ENCODE measurements at places on chromosomes 12 and 14.

- DNase-seq: no peak
Observed at GRCh38 chr12:50239355-50239891, 43.9 kb downstream of the LIMA1 start.

DNA sequence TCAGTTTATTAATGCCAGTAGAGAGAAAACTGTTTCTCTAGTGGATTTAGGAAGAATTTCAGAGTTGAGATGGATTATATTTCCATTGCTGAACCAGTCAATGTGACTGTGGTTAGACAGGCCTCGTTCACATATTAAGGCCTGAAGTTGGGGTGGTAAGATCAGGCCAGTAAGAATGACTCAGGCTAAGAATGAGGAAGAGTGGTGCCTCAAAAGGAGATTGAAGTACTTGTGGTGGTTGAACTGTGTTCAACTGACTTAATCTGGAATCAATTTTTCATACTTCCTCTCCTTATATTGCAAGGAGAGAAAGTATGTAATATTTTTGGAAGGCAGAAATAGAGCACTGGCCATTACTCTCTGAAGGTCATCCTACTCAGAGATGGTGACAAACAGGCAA, 37.8 kb upstream of the ATF7IP start:
- DNase-seq: no peak

DNA sequence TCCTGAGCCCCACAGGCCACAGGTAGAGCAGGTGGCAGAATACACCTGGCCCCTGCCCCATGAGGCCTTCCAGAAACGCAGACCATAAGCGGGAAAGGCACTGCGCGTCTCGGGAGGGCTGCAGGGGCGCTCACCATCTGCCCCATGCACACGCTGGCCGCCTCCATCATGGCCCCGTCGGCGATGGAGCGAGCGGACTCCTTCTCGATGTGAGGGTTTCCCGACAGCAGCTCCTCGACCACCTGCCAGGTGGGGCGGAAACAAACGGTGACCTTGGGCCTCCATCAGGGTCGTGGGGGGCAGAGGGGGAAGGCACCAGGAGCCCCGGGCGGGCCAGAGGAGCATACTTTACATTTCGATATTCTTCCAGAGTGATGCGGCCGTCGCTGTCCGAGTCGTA, 52.8 kb downstream of the TESC start:
- DNase-seq: no peak

DNA sequence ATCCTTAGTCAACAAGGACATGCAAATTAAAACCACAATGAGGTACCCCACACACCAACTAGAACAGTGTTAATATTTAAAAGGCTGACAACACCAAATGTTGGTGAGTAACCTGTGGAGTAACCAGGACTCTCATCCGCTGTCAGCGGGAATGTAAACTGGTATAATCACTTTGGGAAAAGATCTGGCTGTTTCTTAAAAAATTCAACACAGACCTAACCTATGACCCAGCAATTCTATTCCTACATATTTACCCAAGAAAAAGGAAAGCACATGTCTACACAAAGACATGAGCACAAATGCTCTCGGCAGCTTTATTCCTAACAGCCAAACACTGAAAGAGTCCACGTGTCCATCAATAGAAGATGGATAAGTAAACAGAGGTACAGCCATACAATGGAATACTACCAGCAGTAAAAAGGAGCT, 26.6 kb downstream of the NRDE2 start:
- DNase-seq: no peak

DNA sequence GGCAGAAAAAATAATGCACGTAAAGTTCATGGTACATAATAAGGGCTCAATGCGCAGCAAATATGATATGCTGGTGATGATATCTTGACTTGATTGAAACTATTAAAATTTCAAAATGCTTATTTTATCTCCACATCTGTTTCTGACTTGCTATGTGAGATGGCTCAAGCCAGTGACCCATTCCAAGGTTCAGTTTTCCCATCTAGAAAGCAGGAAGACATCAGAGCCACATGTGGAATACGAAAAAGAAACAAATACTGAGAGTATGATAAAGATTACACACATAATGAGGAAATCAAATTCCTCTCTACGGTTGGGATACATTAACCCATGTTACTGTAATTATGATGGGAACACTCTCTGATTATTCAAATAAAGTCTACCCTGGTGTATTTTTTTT, 24.0 kb upstream of the TSPAN11 start:
- no peak for DNase-seq

GRCh38 chr12:57216014-57216911, at the start of gene NXPH4:
Gene NXPH4, plus strand, starts transcription at chr12:57216794. Its CDS starts 176 bp downstream, at chr12:57216970.
- DNase-seq: no peak

DNA sequence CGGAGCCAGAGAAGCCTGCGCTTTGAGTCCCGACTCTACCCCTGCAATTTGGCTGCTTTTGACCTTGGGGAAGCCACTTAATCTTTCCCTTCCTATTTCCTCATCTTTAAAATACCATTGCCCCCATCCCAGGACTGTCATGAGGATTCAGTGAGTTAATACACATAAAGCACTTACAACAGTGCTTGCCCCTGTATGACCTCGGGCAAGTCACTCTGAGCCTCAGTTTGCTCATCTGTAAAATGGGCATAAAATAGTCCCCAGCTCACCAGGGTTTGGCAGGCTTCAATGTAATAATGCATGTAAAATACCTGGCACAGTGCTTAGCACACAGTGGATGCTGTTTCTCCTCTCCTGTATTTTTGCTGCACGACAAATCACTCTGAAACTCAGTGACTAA, 278.7 kb upstream of the PWP1 start:
- no peak for DNase-seq

DNA sequence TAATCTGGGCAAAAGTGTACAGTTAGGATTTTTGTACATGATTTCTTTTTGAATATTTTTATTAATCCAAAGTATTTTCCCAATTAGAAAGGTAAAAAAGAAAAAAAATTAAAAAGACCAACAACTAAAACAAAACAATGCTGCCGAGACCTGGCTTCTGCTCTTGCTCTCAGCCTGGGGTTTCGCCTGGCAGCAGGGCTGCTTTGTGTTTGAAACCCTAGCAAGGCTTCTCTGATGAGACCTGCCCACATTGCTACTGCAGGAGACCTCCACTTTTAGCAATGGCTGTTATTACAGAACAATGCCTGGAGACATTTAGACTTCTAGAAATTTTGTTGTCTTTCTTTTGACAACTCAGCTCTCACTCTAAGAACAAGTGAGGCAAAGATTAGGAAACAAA, 1153.0 kb upstream of the TMEM132C start:
- no peak for DNase-seq

GRCh38 chr14:105199093-105199492, 18.0 kb upstream of the NUDT14 start:
- no peak for DNase-seq

DNA sequence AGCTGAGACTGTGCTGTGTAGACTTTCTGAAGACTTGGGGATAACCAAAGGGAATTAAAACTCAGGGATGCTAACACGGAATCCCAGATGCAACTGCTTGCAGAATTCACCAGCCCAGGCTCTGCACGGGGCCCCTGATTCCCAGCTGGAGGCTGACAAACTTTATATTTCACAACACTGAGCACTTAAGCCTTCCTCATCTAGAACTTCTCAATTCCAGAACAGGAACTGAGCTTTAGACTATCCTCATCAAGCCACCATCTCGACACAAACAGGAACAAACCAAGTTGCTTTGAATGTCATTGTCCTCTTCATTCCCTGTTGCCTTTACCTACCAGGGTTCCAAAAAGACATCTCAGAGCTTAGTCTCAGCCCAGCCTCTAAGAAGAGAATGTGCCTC, 22.2 kb downstream of the CCDC63 start:
- no peak for DNase-seq

DNA sequence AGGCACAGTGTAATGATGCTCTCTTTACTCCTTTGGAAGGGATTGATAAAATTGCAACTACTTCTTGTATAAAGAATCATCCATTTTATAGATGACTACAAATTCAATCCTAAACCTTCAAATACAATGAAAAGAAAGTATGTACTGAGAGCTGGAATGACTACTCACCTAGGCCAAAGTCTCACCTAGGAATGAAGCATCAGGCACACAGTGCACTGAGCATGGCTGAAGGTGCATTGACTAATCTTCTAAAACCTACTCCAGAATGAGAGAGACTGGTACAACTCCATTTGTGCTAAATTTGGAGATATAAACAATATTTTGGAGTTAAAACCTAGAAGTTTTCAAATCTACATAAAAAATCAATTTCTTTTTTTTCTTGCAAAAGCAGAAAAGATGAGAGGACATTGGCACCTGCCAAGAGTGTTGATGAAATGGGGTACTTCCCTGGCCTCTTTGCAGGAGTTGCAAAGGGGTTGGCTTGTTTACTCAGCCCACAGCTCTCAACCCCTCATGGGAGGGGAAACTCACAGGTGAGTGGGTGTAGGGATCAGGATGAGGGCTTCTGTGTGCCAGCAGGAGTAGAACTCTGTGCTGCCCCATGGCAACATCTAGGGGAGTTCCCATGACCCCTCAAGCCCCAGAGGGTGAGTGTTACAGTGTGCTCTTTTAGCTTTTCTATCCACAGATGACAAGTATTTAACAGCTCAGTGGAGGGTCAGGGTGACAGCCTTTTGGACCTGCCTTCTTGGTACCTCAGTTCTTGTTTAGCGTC, 31.3 kb downstream of the CLECL1 start:
- no peak for DNase-seq

DNA sequence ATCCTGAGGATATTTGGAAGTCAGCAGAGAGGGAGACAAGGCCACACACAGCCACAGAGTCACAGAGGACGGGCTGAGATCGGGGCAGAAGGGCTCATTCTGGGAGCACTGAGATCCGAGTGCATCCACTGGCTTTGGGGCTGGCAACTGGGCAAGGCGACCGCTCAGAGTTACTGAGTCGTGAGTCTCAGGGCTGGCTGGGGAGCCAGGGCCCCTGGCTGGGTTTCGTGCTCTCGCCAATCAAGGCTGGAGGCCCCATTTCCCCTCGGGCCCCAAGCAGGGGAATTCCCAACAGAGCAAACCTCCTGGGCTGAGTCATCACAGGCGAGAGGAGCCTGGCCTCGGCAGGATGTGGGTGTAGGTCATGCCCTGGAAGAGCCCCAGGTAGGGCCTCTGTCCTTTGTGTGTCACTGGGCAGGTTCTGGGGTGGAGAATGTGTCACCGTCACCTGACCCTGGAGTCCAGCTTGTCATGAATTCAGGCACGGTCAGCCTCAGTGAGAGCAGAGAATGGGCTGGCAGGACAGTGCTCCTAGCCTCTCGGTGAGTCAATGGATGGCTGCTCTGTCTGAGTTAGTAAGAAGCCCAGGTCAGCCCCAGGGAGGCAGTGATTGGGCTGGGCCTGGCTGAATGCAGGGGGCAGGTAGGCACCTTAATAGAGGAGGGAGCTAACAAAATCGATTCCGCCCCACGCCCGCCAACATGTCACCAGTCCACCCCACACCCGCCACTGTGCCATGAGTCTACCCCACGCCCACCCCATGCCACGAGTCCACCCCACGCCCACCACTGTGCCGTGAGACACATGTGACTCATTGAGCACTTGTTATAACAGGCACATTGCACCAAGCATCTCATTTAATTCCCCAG, 16.9 kb downstream of the ASB2 start:
- no peak for DNase-seq

DNA sequence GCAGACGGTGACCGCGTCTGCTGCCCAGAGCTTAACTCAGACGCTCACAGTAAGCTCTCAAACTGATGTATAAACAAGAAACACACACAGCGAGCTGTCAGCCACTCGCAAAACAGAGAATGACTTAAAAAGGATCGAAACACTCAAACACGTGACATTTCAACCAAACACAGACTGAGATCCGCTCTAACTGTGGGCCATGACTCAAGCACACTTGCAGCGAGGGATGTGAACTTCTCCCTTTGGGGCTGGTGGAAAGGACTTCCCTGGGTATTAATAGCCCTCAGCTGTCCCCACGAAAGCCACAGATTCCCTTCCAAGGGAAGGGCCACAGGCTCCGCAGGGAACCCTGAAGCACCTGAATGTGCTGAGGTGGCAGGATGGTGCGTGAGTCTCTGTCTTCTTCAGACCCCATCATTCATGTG, 29.1 kb downstream of the CCDC88C start:
- DNase-seq: no peak

GRCh38 chr12:8886502-8887284, 27.6 kb upstream of the PHC1 start:
- no peak for DNase-seq

Measured in NCI-H1694 (cell line).